ENCODE measurements at places on chromosomes 5 and 9.

DNA sequence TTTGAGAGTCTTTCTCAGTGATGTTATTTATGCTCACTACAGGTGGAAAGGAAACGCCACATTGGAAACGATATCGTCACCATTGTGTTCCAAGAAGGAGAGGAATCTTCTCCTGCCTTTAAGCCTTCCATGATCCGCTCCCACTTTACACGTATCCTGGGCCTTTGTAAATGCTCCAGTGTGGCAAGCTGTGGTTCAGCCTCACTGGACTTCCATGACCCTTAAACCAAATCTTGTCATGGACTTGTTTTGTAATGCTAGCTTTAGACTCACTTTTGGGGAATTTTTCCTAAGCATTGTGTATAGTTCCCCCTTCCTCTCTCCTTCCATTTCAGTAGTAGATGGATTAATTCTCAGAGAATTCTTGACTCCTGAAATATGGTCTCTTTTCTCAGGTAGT is 60.9 kb upstream of the SLC2A8 start:
- no peak for DNase-seq

DNA sequence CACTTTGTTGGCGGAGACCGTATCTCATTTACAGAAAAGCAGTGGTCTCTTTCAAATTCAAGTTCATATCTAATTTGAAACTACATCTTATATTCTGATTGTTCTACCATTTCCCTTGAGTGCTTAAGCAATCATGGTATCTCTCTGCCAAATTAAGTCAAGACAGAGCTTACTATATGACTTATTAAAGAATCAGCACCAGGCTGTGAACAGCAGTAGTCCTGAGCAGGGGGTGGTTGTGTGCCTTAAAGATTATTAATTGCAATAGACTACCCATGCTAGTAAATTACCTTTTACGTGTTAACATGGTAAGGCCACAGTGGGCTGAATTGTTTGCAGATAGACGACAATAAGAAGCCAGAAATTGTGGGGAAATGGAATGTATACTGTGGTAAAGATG is 21.5 kb downstream of the SNCAIP start:
- DNase-seq, result no peak

- no peak for DNase-seq
Measured at GRCh38 chr9:80554856-80555255, 983.1 kb downstream of the TLE4 start.

GRCh38 chr9:76521244-76521681 is 62.3 kb downstream of the GCNT1 start:
- DNase-seq, result no peak

GRCh38 chr5:53429706-53430105 is 50.7 kb upstream of the FST start:
- no peak for DNase-seq

DNA sequence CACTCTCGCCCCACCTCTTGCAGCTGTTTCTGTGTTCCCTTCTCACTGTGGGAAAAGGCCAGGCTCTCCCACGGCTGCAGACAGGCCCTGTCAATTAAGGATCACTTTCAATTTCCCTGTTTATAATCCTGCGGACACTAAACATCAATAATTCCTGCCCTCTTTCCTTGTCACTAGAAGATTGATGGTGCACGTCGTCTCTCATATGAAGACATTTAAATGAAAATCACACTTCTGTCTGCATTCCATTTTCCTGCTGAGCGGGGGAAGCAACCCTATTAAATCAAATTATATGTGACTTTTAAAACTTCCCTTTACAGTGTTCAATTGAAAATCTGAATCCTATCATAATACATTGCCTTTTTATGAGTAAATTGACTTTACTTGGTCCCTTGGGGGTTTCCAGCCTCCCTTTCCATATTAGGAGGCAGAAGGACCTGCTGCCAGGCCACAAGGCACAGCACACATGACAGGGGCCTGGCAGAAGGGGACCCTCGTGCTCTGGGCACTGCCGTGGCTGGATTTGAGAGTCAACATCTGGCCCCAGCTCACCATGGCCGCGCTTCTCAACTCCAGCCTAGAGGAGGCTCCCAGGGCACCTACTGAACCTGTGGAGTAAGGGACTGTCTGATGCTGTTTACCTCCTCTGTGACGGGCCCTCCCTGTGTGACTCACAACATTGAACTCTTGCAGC is 311.0 kb upstream of the IRX4 start:
- DNase-seq, result no peak

GRCh38 chr5:68041293-68041692 is 174.3 kb upstream of the PIK3R1 start:
- DNase-seq, result peak; percentile 39

GRCh38 chr9:83744206-83744605 is 36.4 kb upstream of the UBQLN1 start:
- DNase-seq, result no peak

DNA sequence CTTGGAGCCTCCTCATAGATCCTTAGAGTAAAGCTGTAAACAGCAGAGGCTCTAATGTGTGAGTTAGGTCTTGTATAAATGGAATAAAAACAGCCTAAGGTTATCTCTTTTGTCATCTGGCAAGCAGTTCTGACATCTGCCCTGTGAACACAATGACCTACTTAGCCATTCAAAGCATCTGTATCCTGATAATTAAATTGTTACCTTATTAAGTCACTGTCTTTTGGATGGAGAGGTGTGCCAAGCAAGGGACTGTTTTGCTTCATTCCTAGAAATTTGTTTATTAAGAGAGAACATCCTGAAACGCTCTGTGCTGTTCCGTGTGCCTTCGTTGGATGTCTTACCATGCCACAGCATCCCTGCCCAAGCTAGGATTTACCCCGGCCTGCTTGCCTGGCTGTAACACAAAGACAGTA is 1.5 kb downstream of the LSM11 start:
- DNase-seq, result no peak

GRCh38 chr5:152505442-152506042 is 100.5 kb upstream of the NMUR2 start:
- peak; percentile 8 for DNase-seq

DNA sequence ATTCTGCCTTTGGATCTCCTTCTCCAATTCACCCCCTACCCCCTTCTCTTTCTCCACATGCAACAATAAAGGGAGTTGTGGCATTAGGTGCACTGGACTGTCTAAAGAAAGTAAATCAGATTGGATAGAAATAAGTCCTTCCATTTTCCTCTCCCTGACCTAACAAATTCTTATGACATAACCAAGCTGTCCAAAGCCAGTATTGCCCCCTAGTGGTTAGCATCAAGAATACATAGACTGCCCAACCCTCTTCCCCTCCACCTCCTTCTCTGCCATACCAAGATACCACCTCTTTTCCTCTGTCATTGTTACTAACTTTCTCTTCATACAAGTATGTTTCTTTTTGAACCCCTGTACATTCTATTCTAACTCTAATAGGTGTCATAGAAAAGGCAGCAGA is 45.7 kb downstream of the PPARGC1B start:
- DNase-seq, result no peak

DNA sequence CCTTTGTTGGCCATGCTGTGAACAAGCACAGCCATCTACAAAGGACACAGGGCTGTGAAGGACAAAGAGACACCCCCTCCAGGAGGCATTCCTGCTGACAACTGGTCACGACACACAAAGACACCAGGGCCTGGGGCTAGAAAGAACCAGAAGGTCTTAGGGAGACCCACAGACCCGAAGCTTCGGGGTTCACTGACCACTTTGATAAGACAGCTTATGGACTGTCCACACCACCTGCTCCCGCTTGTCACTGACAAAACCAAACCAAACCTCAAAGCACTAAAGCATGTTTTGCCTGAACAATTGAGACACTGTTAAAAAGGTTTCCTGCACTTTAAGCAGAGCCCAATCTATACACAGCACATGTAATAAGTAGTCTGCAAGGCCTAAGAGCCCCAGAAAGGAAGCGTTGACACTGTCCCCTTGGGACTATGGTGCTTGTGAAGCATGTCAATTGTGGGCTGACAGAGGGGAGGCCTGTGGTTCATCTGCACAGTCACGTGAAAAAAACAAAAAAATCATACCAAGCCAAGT is 185.0 kb downstream of the GAPVD1 start:
- peak; percentile 67 for DNase-seq

DNA sequence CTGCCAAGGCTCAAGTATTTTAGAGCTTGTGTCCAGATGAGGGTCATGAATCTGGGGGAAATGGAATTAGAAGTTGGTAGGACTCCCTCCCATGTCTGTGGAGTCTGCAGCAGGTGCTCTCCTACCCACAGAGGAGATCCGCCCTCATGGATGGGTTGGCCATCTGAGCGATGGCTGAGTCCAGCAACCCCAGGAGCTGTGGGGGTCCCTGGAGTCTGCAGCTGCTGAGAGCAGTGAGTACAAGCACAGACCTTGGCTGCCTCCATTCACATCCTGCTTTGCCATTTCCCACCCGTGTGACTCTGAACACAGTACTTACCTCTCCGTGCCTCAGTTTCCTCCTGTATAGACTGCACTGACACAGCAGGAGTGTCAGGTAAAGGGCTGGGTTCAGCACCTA is 25.8 kb upstream of the SYNPO start:
- DNase-seq, result no peak

- peak; percentile 36 for DNase-seq
Measured at GRCh38 chr5:132751444-132751843, 4.2 kb downstream of the CCNI2 start.

DNA sequence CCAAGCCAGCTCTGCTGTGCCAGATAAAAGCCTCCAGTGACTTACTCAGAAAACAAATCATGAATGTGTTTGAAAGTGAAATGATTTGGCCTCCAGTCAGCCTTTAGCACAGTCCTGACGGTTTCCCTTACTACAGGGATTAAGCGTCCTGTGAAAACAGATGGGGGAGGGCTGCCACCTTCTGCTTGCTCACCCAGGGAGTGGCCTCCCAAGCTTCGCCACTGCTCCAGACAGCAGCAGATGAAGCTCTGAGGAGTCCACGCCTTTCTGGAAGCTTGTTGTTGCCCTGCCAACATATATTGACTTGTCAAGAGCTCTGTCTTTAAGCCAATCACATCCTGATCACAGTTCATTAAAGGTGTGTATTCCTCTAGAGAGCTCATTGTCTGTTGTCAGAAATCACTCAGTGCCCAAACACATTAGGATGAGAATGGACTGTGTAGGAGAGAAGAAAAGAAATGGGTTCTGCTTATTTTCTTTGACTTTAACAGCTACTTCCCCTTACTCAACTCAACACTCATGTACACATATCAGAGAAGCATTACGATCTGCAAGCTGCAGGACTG is 4.9 kb upstream of the FYB1 start:
- DNase-seq, result no peak

DNA sequence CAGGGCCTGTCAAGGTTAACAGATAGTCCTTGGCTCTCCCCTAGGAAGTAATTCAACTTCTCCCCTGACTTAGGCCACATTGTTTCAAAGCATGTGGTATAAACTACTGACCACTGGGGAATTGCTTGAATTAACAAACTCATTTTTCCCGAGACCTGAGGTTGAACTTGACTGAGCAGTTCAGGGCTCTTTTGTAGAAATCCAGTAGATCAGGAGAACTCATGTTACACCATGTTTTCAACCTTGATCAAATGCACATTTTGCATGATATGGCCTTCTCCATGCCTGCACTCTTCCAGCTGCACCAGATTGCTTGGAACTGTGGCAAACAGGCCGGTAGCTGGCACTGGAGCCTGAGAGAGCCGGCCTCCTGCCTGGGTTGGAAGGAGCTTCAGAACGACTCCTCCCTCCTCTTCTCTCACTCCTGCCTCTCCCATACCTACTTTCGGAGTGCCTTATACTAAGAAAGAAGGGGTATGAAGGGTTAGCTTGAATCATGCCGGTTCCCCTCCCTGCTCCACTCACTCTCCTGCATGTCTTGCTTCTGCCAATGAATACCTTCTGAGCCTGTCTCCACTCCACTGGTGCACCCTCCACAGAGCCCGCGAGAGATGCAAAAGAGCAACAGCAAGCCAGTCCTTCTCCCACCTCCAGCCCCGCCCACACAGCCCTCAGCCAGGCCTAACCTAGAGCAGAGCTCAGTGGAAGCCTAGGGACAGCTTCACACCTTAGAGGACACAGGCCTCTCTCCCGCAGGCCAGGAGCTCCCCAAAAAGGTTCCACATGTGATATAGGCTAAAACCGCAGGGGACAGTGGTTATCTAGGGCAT is 159.4 kb downstream of the MACROH2A1 start:
- DNase-seq, result no peak

DNA sequence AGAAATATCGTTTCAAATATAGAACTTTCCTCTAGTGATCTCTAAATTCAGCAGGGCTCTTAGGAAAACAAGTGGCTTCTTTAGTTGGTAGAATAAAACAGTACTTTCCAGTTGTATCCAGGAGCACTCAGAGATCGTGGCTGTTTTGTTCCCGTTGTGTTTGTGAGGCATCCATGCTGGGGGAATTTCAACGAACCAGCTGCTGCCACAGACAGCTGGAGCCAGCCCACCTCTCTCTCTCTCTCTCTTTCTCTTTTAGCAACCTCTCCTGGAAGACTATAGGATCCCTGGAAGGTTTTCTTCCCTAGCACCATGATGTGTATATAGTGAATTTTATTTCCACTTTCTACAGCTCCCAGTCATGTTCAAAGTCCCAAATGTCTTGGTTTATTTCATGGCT is 1116.0 kb upstream of the SEMA6A start:
- no peak for DNase-seq

- DNase-seq, result no peak
Measured at GRCh38 chr5:161030229-161030628, 178.2 kb upstream of the ATP10B start.

DNA sequence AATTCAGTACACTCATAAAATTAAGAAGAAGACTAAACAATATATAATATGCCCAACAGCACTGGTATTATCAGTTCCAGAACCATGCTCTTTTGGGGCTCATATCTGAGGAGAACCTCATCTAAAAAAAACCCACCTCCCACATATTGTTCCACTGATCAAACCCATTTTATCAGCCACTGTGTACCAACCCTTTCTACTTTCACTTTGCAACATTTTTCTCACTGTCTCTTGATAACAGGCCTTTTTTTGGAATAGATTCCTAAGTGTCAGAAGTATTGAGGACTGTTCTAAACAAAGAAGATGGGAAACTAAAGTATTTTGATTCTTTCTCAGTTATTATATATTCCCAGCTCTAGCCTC is 173.2 kb downstream of the GABRB2 start:
- no peak for DNase-seq

DNA sequence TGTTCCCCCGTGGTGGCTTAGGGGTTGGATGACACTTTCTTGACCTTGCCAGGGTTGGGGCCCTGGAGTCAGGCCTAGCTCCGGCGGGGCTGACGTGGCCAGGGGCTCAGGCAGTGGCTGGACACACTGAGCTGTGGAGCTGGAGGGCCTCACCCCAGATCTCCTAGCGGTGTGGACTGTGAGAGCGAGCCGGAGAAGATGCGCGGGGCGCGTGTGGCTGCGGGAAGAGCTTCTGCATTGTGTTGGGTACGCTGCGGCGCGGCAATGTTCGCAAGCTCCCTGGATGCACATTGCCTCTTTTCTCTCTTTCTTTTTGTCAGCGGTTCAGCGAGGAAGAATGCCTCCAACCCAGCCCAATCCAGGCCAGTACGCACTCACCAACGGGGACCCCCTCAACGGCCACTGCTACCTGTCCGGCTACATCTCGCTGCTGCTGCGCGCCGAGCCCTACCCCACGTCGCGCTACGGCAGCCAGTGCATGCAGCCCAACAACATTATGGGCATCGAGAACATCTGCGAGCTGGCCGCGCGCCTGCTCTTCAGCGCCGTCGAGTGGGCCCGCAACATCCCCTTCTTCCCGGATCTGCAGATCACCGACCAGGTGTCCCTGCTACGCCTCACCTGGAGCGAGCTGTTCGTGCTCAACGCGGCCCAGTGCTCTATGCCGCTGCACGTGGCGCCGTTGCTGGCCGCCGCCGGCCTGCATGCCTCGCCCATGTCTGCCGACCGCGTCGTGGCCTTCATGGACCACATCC is 4.8 kb downstream of the NR2F1 start:
- DNase-seq, result no peak

- no peak for DNase-seq
Measured at GRCh38 chr9:112032009-112032408, 135.4 kb downstream of the UGCG start.

Measured in GM19239 (cell line).